ENCODE measurements at places on chromosomes 3 and 15.

GRCh38 chr3:169562988-169563774 lies 100.3 kb downstream of the MECOM start:
- DNase-seq: no peak

DNA sequence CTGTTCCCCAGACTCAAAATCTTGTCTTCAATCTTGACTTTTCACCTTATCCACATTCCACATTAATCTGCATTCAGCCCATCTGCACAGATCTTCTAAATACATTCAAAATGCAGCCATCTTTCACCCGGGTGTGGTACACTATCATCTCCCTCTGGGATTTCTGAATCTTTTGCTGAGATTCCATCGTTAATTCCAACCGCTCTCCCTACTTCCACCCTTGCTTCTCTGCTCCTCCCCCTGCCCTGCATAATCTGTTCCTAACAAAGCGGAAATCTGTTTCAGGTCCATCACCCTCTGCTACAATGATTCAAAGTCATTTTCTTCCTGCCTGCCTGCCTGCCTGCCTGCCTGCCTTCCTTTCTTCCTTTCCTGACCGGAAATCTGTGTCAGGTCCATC lies 7.9 kb upstream of the GOLGA8B start:
- peak; percentile 61 for DNase-seq

DNA sequence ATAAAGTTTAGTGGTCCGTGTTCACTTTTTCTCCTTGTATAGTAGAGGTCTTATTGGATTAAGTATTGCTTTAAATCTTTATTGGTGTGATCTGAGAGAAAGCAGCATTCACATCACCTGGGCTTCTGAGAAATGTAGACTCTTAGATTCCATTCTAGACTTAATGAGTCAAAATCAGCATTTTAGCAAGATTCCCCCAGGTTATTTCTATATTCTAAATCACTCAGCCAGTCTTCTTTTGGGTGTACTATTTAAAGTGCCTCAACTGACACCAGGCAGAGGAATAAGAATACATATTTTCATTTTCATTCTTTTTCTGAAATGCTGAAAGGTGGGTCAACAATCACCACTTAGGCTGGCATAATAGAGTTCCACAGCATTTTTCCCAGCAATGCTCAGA lies 481.7 kb downstream of the TUSC7 start:
- no peak for DNase-seq

DNA sequence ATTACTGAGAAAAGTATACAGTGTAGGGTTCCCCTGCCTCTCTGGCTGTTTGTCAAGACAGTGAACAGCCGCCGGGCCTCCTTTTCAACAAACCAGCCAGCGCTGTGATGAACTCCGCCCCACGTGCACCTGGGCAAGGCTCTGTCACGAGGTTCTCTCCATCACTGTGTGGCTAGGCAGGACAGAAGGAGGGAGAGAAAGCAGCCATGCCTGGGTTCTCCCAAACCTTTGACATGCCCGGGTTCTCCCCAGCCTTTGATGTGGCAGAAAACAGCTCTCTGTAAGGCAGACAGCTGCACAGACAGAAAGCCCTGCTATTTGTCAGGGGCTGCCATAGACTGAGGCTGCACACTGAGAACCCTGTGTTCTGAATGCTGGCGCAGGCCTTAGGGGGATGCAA lies 101.4 kb upstream of the TRPM1 start:
- no peak for DNase-seq

- peak; percentile 22 for DNase-seq
These were observed 100.2 kb downstream of the CGNL1 start for GRCh38 chr15:57476533-57476975.

GRCh38 chr3:130773366-130773765 lies 26.7 kb upstream of the PIK3R4 start:
- DNase-seq: no peak

GRCh38 chr15:40549894-40550293 lies 14.9 kb downstream of the CCDC32 start:
- no peak for DNase-seq

GRCh38 chr15:61824291-61824690 lies 236.0 kb downstream of the VPS13C start:
- no peak for DNase-seq

DNA sequence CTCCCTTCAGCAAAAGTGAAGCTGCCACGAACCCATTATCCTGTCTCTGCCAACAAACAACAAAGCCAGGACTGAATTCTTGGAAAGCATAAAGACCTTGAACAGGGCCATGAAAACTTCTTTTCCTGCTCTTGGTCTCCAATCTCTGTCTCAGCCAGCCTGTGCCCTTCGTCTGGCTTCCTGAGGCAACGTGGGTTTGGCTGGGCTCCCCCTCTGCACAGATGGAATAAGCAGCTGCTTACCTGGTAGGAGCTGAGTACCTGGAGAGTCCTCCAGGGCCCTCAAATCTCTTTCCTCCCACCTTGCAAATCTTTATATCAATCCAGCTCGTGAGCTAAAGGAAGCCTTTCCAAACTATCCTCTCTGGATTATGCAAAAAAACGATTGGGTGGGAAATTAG lies 97.6 kb upstream of the PSMD6 start:
- DNase-seq: no peak

GRCh38 chr15:29656636-29657475 lies 165.4 kb downstream of the TJP1 start:
- no peak for DNase-seq

DNA sequence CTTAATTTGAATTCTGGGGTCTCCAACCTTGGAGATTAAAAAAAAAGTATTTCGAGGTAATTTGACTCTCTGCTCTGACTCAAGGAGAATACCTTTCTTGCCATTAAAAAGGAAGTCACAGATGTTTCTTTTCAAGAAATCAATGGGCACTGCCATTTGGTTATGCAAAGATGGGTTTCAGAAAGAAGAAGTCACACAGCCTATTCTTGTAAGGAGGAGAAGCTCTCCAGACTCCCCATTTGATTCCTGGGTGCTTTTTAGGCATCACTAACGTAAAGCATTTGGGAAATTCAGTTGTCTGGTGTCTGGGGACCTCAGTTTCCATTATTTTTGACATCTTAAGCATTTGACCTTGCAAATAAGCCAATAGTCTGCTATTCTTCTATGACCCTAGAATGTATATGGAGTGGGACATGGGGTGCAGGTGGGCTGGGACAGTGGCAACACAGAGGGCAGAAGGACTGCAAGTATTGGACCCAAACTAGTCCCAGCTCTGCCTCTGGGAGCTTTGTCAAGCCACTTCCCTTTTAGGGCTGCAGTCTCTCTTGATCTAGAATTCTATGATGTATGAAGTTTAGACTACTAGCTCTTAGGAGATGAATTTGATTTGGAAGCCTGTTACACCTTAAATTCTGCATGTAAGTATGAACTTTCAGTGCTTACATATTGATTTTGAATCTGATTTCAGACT lies 27.8 kb downstream of the IL5RA start:
- no peak for DNase-seq

- DNase-seq: no peak
These were observed 492.5 kb upstream of the CFAP20DC start for GRCh38 chr3:59542276-59542675.

- DNase-seq: no peak
These were observed 63.3 kb upstream of the SEC61A1 start for GRCh38 chr3:127988770-127989557.
